ENCODE measurements at places on chromosomes 5 and 9. TPM values are rescaled to one million over a fixed set of nuclear protein-coding genes. Genes with fewer than 3 reads are reported as not detected.

Gene MTRR
- total RNA-seq, result 34.5 TPM

Gene SLC25A2
- 4.4 TPM for total RNA-seq

Gene PFN3
- total RNA-seq, result not detected

Gene MCTP1
- 3.3 TPM for total RNA-seq

Gene EHMT1
- 149 TPM for total RNA-seq

Gene ENTREP1
- total RNA-seq, result 10.2 TPM

GRCh38 chr5:101103874-101104273, 200.8 kb upstream of the ST8SIA4 start:
- no peaks in the 10 kb centered on the region for H3K4me1 ChIP-seq
- DNase-seq, result no peak
- H3K27me3 ChIP-seq, result no peaks in the 10 kb centered on the region
- H3K4me3 ChIP-seq, result no peak overlapping the region
- H3K36me3 ChIP-seq, result no peaks in the 10 kb centered on the region

DNA sequence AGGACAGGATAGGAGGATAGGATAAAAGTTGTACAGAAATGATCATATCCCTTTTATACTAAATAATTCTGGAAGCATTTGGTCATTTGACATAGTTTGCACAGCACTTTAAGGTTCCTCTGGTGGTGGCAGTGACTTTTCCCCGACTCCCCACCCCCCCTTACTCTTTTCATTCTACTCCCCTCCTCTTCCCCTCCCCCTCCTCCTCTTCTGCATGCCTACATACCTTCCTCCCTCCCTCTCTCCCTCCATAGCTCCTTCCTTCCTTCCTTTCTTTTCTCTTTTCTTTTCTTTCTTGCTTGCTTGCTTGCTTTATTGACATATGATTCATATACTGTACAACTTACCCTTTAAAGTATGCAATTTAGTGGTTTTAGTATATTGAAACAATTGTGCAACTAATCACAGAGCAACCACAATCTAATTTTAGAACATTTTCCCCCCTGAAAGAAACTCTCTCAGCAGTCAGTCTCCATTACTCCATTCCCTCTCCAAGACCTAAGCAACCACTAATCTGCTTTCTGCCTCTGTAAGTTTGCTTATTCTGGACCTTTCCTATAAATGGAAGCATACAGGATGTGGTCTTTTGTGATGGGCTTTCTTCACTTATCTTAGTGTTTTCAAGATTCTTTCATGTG, 159.0 kb downstream of the HACD4 start:
- DNase-seq, result no peak
- no peaks in the 10 kb centered on the region for H3K36me3 ChIP-seq

- no peak overlapping the region for H3K4me3 ChIP-seq
- H3K27ac ChIP-seq, result no peak overlapping the region
- DNase-seq, result no peak
- no peaks in the 10 kb centered on the region for H3K4me1 ChIP-seq
- H3K36me3 ChIP-seq, result no peaks in the 10 kb centered on the region
- H3K27me3 ChIP-seq, result no peaks in the 10 kb centered on the region
Measured at GRCh38 chr5:139588962-139589361, 27.8 kb downstream of the UBE2D2 start.

DNA sequence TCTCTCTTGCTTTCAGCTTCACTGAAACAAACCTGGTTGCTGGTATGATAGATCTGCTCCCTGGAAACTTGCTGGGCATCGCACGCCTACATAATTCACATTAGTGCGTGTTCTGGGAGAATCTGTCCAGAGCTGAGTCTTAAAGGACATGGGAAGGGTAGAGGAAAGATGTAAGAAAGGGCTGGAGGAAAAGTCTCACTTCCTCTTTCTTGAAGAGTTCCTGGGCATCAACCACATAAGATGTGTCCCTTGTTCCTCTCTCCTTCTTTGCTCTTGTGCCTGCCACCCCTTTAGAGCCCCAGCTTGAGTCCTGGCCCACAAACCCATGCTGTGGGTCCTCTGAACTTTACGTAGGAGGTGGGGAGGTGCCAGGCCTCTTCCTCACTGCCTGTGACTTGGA, 205.3 kb upstream of the PANK3 start:
- no peak overlapping the region for H3K27ac ChIP-seq
- H3K27me3 ChIP-seq, result no peaks in the 10 kb centered on the region
- DNase-seq, result no peak
- H3K4me1 ChIP-seq, result no peaks in the 10 kb centered on the region
- no peak overlapping the region for H3K4me3 ChIP-seq

DNA sequence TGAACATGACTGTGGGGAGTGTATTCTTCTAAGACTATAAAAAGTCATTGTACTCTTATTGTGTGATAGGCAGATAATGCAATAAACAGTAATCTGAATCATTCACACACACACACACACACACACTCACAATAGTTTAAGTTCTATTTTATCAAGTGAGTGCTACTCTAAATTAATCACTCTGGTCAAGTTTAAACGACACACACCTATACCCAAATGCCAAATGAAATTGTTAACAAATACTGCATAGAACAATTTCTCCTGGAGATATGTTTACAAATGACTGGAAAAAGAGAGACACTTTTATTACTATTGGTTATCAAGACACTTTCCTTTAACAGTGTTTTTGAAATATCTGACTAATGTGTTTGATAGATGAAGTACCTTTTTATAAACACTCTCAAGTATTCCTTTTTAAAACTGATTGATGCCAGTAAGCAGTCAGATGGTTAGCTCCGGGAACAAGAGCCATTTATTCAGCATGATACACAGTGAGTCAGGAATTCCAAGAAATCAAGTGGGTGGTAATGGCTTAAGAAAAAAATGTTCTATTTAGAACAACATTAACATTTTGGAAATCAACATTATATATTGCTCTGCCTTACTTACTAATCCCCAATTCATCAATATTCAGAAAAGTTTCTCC, 521.6 kb upstream of the ST8SIA4 start:
- no peaks in the 10 kb centered on the region for H3K4me1 ChIP-seq
- no peak for DNase-seq
- H3K27ac ChIP-seq, result no peak overlapping the region
- no peaks in the 10 kb centered on the region for H3K27me3 ChIP-seq

DNA sequence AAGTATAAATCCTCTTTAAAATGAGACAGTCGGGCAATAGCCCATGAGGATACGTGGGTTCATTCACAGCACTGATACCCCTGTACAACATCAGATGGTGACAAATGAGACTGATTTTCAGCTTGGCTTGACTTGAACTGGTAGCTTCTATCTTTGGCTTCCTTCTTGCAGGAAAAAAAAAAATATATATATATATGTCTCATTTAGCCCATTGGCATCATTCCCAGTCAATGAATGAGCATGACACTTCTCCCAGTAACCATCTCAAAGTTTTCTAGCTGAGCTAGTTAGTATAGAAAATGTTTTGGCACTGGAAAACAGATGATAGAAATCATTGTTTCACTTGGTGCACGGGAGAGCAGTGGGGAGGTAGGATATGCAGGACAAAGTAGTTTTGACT, 222.5 kb upstream of the TAS2R1 start:
- H3K36me3 ChIP-seq, result no peaks in the 10 kb centered on the region
- no peak for DNase-seq
- H3K4me3 ChIP-seq, result no peak overlapping the region
- no peaks in the 10 kb centered on the region for H3K27me3 ChIP-seq
- H3K4me1 ChIP-seq, result no peaks in the 10 kb centered on the region
